Activated T-cell treated with anti-CD3 and anti-CD28 coated beads, Interleukin-2, amount 50 U/mL, for 72 hours (primary cell): ENCODE measurements at places on chromosomes 7 and 10.

DNA sequence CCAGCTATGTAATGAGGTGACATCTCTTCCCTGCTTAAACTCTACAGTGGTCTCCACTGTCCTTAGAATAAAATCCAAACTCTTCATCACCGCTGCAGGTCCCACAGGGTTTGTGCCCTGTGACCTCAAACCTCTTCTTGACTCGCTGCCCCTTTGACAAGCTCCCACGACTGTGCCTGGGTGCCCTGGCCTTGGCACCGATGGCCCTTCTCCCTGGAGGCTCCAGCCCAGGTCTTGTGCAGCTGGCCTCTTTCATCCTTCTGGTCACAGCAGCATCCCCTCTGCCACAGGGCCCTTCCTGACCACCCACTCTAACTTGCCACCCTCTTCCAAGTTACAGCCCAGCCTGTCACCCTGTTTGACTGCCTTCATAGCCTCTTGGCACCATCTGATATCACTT, 108.2 kb downstream of the DLG5 start:
- no peak for DNase-seq

DNA sequence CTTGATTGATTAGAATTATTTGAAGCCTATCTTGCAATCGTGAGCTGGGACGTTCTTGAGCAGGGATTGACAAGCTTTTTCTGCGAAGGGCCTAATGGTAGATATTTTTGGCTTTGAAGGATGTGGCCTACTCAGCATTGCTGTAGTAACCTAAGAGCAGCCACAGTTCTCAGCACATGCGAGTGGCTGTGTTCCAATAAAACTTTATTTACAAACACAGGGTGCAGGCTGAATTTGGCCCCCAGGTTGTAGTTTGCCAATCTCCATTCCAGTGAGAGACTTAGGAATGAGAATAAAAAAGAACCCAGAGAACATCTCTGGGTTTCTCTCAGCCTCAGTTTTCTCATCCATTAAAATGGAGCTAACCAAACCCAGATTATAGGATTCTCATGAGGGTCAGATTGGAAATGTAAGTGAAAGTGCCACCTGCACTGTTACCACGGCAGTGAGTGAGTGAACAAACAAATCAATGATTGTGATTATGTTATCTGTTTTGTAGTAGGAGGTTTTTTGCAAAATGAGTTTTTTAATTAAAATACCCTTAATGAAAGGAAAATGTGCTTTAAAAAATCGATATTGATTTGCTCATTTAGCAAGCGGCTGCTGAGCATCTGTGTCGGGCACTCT, 664.0 kb downstream of the SDK1 start:
- DNase-seq: no peak

DNA sequence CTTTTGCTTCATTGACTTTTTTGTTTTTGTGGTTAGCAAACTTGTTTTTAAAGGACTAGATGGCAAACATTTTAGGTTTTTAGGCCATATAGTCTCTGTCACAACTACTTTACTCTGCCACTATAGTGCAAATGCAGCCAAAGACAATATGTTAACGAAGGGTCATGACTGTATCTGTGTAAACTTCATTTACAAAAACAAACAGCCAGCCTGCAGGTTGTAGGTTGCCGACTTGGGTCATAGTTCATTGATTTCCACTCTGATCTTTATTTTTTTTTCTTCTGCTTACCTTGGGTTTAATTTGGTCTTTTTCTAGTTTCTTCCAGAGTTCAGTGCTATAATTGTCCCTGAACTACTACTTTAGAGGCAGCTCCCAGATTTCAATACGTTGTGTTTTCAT, 120.0 kb downstream of the ARHGAP22 start:
- no peak for DNase-seq

- peak; percentile 78 for DNase-seq
Measured at GRCh38 chr7:39951226-39952194, 1.5 kb downstream of the CDK13 start.
